Neural crest cell (in vitro differentiated cells): ENCODE measurements at places on chromosomes 1 and 21. TPM values are rescaled to one million over a fixed set of nuclear protein-coding genes. Genes with fewer than 3 reads are reported as not detected.

GRCh38 chr1:92739669-92740524 is 45.0 kb downstream of the EVI5 start:
- no peaks in the 10 kb centered on the region for H3K4me1 ChIP-seq
- H3K27me3 ChIP-seq: no peaks in the 10 kb centered on the region
- no peak for DNase-seq
- no peak overlapping the region for H3K27ac ChIP-seq

- peaks cover 50% of the 10 kb centered on the region for H3K27me3 ChIP-seq
- no peaks in the 10 kb centered on the region for H3K4me1 ChIP-seq
- H3K4me3 ChIP-seq: no peak overlapping the region
- H3K27ac ChIP-seq: no peak overlapping the region
- no peak for DNase-seq
- H3K36me3 ChIP-seq: no peaks in the 10 kb centered on the region
Observed at GRCh38 chr1:159821171-159821867, 5.4 kb upstream of the SLAMF8 start.

DNA sequence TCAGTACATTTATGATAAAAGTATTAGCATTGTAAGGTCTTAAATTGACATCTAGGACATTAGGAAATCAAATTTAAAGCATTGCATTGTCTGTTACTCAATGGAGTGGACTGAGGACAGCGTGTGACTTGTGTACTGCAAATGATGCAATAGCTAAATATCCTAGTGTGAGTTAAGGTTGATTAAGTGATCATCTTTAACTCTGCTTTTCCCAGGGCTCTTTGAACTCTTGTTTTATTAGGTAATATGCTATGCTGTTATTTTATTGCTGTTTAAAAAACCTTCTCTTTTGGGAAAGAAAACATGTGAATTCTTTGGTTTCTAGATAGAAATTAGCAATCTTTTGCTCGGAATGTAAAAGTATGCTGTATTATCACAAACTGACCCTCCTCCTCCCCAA is 38.6 kb downstream of the NFIA start:
- peaks cover 6% of the 10 kb centered on the region for H3K27me3 ChIP-seq
- H3K27ac ChIP-seq: no peak overlapping the region
- H3K4me1 ChIP-seq: peaks cover 18% of the 10 kb centered on the region
- DNase-seq: no peak

DNA sequence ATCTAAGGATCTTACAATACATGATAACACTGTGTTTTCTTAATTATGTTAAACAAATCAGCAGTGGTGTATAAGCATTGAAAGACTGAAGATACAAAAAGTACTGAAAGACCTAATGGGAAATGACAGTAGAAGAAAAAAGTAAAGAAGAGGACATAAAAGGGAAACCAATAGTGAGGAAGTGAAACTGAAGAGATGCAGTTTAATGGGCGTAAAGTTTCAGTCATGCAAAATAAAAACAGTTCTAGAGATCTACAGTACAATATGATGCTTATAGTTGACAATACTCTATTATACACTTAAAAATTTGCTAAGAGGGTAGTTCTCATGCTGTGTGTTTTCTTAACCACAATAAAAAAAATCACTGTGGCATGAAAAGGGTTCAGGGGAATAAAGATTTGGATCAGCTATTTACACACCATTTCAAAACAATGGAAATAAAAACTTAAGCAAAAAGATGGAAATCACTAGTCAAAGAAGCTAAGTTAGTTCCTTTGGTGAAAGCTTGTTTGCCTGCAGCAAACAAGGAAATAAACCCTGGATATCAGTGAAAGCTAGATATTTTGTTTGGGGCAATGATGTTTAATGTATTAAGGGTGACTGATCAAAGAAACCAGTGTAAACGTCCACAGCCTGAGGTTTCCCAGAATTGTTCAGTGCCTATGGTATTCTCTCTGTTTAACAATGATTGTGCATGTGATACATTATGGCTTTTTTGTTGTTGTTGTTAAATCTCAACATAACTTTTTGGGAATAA is 1160.8 kb upstream of the ADGRL2 start:
- no peak for DNase-seq
- peaks cover 10% of the 10 kb centered on the region for H3K4me1 ChIP-seq

NLRP3 gene
- 0.07 TPM in 2 replicates for total RNA-seq

DNA sequence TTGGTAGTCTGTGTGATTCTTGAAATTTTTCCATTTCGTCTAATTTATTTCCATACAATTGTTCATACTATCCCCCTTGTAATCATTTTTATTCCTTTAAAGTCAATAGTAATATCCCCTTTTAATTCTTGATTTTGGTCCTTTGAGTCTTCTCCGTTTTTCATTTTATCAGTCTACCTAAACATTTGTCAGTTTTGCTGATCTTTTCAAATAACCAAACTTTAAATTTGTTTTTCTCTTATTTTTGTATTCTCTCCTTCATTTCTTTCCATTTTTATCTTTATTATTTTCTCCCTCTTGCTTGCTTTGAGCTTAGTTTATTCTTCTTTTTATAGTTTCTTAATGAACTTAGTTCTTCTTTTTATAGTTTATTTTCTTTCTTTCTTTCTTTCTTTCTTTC is 21.1 kb upstream of the SLAMF1 start:
- no peak overlapping the region for H3K27ac ChIP-seq
- no peak overlapping the region for H3K4me3 ChIP-seq
- DNase-seq: no peak
- H3K36me3 ChIP-seq: no peaks in the 10 kb centered on the region
- H3K4me1 ChIP-seq: no peaks in the 10 kb centered on the region

CLEC20A gene
- total RNA-seq: not detected in 2 replicates

CLCA1 gene
- not detected in 2 replicates for total RNA-seq

DNA sequence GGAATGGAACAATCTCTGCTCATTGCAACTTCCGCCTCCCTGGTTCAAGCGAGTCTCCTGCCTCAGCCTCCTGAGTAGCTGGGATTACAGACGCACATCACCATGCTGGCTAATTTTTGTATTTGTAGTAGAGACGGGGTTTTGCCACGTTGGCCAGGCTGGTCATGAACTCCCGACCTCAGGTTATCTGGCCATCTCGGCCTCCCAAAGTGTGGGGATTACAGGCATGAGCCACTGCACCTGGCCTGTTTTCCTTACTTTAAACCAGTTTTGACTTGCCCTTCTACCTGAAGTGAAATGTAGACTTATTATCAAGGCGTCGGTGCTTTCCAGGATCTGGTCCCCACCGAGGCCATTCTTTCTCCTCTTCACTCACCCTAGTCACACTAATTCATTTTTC is 141.8 kb downstream of the DYRK1A start:
- H3K27me3 ChIP-seq: no peaks in the 10 kb centered on the region
- no peak overlapping the region for H3K4me3 ChIP-seq
- no peak overlapping the region for H3K27ac ChIP-seq
- H3K4me1 ChIP-seq: peaks cover 7% of the 10 kb centered on the region
- DNase-seq: no peak
- H3K36me3 ChIP-seq: peaks cover 44% of the 10 kb centered on the region

GRCh38 chr1:202176949-202177927 is 16.4 kb upstream of the LGR6 start:
- H3K36me3 ChIP-seq: no peaks in the 10 kb centered on the region
- DNase-seq: no peak

DNA sequence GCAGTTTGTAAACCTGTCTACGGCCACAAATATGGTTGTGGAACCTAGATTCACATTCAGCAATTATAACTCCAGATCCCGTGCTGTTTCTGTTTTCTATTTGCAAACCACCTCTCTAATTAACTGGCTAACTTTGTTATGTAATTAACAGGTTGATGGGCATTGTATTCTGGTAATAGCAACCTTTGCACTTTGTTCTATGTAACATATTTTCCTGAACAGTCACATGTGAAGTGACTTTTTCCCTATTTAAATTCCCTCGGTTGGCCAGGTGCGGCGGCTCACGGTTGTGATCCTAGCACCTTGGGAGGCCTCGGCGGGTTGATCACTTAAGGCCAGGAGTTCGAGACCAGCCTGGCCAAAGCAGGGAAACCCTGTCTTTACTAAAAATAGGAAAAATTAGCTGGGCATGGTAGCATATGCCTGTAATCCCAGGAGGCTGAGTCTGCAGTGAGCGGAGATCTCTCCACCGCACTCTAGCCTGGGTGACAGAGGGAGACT is 1.4 kb downstream of the ACADM start:
- H3K36me3 ChIP-seq: peaks cover 3% of the 10 kb centered on the region
- no peaks in the 10 kb centered on the region for H3K27me3 ChIP-seq
- no peak for DNase-seq
- H3K27ac ChIP-seq: no peak overlapping the region
